Activated CD8-positive, alpha-beta memory T cell treated with anti-CD3 and anti-CD28 coated beads, Interleukin-2, amount 10 ng/mL, durations not matched to agents 7 days and 5 days (primary cell): ENCODE measurements at places on chromosomes 13 and 19. TPM values are rescaled to one million over a fixed set of nuclear protein-coding genes. Genes with fewer than 3 reads are reported as not detected.
A peak's percentile ranks its signal among the peaks of the same experiment; 100 is the strongest.

DNA sequence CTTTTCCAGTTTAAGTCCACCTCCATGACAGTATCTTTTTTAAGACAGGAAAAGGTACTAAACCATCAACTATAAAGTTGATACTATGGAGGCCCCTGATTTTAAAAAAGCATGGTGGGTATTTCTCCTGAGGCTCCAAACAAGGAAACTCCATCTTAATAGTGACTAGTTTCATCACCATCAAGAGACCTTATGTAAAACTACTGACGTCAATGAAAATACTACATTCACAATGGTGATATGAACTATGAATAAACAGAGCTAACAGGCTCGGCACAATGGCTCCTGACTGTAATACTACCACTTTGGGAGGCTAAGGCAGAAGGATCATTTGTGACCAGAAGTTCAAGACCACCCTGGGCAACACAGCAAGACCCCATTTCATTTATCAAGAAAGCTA lies 162.7 kb downstream of the KLF12 start:
- H3K27me3 ChIP-seq, result no peaks in the 10 kb centered on the region
- H3K36me3 ChIP-seq, result peaks cover 10% of the 10 kb centered on the region
- no peak overlapping the region for H3K4me3 ChIP-seq
- DNase-seq, result no peak
- peaks cover 14% of the 10 kb centered on the region for H3K4me1 ChIP-seq

- H3K4me1 ChIP-seq, result no peaks in the 10 kb centered on the region
- H3K27me3 ChIP-seq, result peaks cover 15% of the 10 kb centered on the region
- DNase-seq, result peak; percentile 31
- H3K4me3 ChIP-seq, result no peak overlapping the region
Measured at GRCh38 chr19:15701757-15702533, 25.9 kb upstream of the OR10H2 start.

GRCh38 chr13:35530147-35530546 lies 53.7 kb upstream of the MAB21L1 start:
- H3K4me3 ChIP-seq, result no peak overlapping the region
- no peak overlapping the region for H3K27ac ChIP-seq
- H3K4me1 ChIP-seq, result no peaks in the 10 kb centered on the region
- H3K27me3 ChIP-seq, result no peaks in the 10 kb centered on the region
- H3K36me3 ChIP-seq, result no peaks in the 10 kb centered on the region
- no peak for DNase-seq

The MEDAG gene
- 0.59 TPM for total RNA-seq

The LILRB1 gene
- 4.0 TPM for total RNA-seq
